ENCODE measurements at places on chromosomes 3 and 15.

GRCh38 chr3:130687327-130687726 is 59.3 kb downstream of the PIK3R4 start:
- no peak for DNase-seq

DNA sequence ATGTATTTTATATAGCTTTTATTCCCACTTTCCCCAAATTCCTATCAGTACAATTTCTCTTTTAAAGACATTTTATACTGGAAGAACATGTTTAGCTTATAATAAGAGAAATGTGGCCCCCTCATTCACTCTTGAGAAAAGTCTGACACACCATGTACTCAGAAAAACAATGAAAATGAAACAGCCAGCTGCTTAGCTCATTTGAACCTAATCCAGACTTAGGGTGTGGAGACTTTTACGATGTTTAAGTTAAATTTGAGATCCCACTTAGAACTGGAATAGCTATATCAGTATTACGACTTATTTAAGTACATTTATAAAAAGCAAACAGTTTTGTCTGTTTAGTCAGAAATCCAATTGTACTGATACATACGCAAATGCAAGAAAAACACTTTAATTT is 252.3 kb upstream of the ARRDC4 start:
- no peak for DNase-seq

DNA sequence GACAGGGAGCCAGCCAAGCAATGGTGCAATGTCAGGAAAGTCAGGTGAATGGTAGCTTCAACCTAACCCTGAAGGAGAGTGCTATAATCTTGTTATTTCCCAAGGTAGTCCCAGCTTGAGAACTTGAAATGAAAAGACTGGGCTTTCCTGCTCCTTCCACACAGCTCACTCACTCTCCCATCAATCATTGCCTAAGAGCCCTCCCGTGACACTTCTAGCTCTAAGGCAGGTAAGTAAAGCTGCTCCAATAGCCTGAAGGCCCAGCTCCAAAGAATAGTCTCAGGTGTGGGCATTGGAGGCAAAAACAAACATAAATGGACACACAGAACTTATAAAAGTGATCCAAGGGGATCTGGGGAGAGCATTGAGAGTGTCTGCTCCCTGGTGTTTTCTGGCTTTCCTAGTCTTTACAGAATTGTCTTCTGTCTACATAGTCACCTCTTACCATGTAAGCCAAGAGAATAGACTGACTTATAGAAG is 63.1 kb upstream of the TBC1D5 start:
- no peak for DNase-seq

DNA sequence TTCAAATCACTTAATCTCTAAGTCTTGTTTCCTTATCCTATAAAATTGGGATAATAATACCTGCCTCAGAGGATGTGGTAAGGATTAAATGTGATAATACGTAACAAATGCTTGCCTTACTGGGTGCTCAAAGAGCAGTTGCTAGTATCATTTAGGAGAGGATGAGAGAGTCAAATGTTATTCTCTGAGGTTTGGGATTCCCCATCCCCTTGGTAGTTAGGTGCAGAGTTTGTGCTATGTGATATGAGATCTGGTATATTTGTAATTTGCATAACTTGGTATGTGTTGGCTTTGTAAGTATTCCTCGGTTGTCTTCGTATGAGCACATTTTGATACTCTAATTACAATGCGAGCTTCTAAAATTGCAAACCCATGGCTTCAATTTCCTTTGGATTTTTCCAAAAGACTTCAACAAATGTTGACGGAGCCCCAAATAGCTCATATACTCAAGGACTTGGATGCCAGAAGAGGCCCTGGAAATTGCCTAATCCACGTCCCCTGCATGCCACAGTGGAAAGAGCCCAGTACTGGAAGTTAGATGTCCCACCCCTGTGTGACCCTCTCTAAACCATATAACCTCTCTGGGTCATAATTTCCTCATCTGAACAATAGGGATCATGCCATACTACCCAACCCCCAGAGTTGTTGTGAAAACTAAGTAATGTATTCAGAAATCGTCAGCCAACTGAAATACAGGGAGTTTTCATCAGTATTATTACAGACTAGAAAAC is 85.0 kb downstream of the FBN1 start:
- no peak for DNase-seq

DNA sequence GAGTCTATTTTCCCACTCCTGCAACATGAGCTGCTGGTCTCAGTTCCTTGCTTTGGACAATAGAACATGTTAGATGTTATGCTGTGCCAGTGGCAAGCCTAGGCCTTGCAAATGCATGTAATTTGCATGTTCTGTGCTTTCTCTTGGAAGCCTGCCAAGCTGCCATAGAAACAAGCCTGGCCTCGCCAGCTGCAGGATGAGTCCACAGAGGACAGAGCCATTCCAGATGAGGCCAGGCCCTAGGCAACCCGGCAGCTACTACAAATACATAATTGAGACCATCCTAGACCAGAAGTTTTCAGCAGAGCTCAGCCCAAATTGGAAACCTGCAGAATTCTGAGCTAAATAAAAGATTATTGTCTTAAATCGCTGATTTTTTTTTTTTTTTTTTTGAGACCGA is 39.6 kb downstream of the TRIM69 start:
- no peak for DNase-seq

DNA sequence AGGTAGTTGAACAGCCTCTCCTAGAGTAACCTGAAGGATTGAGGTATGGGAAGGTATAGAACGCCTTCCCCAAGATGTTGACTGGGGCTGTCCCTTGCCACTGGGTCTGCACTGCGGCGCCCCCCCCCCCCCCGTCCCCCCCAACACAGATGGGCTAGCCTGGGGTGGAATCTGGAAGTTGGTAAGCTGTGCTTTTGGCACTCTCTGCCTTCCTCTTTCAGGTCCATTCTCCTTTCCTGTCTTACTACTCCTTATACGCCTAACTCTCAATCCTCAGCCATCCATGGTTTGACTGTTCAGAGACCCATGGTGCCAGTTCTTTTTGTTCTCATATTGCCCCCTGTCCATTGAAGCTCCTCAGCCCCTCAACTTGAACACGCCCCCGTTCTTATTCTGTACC is 42.8 kb downstream of the MAP2K1 start:
- no peak for DNase-seq

DNA sequence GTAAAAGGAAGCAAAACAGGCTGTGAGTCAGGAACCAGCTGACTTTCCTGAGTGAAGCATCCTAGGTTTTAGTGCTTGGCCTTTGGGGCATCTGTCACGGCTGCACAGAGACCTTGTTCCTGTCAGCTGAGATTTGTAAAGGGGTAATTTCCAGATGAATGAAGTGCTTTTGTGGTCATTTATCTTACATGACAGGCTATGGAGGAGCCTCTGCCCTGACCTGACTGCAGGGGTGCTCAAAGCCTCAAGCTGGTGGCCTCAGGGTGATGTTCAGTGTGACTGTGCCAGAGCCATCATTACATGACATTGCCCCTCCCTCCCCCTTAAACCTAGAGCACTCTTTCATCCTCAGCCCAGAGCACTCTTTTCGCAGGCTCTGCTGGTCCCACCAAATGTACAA is 132.5 kb downstream of the ARNT2 start:
- DNase-seq: no peak

DNA sequence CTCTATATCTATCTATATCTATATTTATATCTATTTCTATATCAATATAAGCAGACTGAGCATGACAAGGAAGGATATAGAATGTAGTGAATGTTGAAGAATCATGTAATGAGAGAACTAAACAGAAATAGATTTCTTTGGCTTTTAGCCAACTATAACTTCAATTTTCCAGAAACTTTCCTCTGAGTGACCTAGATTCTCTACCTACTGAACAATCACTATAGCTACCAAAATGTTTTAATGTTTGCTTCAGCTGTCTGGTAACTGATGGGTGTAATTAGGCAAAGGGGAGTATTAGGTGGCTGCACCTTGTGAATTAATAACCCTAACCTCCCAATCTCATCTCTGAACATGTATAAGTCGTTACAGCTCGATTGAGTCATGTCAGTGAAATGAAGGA is 76.4 kb upstream of the ROBO1 start:
- DNase-seq: no peak

DNA sequence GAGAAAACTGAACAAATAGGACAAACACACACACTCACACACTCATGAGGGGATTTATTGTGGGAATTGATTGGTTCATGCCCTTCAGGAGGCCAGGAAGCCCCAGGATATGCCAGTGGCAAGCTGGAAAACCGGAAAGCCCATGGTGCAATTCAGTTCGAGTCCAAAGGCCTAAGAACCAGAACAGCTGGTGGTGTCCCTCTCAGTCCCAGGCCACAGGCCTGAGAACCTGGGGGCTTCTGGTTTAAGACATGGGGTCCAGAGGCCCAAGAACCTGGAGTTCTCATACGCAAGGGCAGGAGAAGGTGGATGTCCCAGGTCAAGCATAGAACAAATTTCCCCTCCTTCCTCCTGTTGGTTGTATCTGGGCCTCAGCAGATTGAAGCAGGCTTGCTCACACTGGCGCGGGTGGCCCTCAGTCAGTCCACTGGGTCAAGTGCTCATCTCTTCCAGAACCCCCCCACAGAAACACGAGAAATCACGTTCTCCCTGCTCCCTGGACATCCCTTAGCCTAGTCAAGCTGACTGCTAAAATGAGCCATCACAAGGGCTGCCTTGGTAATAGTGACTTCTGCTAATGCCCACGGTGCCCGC is 50.1 kb upstream of the RPL32 start:
- no peak for DNase-seq

DNA sequence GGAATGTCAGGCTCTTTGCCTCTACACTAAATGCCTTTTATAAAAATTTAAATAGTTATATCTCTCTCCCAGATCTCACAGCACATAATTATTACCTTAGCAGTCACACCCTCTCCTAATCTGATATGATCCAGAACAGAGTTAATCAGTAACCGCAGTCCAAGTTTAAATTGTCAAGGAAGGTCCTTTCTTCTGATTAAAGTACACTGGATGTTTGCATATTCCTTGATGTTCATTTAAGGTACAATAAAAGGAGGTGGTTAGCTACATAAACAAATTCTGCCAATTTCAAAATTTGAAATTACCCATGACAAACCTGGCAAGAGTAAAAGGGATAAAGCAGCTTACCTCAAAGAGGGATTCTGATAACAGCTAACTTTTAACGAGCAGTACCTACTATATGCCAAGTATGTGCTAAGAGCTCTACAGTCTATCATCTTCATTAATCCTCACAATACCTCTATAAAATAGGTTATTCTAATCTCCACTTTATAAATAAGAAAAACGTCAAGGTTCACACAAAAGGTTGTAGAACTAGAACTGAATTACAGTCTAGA is 4.3 kb downstream of the GOLIM4 start:
- no peak for DNase-seq

DNA sequence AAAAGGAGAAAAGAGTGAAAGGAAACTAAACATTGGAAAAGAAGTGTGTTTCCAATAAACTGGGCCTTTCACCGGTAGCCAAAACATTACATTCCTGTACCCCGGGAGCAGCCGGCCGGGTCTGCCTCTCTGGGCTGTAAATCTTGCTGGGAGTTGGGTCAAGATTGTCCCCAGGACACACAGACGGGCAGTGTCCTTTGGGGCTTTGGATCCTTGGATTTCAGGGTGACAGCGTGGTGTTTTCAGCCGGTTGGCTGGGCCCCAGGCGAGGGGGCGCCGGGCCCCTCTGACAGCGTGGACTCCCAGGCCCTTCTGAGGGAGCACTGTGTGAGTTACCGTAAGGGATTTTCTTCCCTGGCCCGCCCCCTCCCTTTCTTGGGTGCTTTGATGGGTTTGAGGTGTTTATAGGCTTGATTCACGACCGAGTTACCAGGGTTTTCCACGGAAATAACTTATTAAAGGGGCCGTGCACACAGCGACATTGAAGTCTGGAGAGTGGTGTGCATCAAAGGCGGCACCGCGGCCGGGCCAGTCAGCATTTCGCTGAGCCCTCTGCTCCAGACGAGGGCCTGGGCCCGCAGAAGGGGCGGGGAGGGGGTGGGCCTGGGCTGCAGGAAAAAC is 27.4 kb downstream of the SMAD6 start:
- DNase-seq: no peak

DNA sequence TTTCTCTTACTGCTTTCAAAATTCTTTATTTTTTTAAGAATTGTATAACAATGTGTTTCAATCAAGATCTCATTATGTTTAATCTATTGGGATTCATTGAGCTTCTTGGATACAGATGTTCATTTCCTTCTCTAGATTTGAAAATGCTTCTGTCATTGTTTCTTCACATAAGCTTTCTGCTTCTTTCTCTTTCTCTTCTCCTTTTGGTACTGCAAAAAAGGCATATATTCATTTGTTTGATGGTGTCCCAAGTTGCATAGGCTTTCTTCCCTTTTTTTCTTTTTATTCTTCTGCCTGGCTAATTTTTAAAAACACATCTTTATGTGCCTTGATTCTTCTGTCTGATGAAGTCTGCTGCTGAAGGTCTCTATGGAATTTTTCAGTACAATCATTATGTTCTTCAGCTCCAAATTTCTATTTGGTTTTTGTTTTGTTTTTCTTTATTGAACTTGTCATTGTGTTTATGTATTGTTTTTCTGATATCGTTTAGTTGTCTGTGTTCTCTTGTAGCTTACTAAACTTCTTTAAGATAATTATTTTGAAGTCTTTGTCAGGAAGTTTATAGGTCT is 88.9 kb downstream of the DTWD1 start:
- no peak for DNase-seq

DNA sequence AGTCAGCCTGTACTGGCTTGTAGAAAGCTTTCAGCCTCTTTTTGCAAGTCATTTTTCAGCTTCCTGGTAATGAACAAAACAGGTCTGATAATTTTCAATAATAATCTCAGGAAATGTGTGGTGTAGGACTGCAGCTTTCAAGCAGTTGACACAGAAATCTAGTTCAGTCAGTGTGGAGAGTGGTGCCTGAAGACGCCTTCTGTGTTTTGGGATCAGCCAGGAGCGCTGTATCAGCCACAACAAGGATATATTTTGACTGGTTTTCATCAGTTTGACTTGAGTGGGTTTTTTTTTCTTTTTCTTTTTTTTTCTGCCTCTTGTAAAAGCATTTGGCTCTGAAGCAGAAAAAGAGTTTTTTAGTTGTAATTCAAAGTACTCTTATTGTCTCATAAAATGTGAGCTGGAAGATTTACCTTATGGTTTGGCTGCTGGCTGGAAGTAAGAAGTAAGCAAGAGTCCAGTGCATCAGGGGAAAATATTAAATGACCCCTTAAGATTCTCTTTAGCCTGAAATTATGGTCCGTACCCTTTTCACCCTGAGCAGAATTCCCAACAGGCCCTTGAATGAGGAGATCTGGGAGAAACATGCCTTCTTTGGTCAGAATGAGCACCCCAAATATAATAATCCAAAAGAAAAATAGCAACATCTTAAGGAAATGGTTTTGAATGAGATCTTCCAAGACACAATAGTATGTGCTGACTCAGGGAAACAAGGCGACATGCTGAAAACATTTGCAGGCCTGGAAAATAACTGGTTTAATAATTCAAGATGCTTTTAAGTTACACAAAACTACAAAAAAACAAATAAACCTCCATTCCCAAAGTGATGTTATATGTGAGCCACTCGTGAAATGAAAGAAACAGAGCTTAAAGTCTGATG is 332.7 kb upstream of the ADAMTS9 start:
- DNase-seq: no peak

DNA sequence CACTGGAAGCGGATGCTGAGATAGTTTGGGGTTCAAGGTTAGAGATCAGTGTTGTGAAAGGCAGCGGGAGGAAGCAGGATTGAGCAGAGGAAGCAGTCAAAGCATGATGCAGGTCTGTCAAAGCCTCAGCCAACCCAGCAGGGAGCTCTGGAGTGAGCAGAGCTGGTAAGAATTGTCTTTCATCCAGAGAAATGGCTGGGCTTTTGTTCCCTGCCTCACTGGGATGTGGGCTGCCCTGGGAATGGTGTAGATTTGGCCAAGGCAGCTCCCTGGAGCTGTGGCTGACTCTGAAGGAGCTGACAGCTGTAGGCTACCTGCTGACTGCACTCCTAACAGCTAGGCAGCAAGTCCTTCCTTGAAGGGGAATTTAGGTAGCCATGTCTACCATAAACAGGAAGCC is 61.9 kb upstream of the STXBP5L start:
- DNase-seq: no peak

All from stimulated activated CD4-positive, alpha-beta T cell treated with anti-CD3 and anti-CD28 coated beads, Interleukin-4, amount 100 ng/mL, for 1 hour (primary cell).